Stimulated activated naive CD8-positive, alpha-beta T cell treated with anti-CD3 and anti-CD28 coated beads, Interleukin-15, amount 100 ng/mL, for 72 hours (primary cell): ENCODE measurements at places on chromosomes 5 and 9.

DNA sequence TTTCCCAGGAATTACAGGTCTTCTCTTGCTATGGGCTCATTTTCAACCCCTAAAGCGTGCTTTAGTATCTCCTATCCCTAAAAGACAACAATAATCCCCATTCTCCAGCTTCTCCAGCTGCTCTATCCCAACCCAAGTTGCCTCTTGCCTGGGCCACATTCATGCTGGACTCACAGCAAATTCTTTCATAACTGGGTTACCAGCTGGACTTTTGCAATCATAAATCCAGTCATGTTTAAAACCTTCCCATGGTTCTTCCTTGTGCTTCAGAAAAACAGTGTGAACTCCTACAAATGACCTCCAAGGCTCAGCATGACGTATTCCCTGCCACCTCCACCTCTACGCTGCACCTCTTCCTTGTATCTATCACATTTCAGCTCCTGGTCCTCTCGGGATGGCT lies 346.9 kb downstream of the GADD45G start:
- DNase-seq: no peak

GRCh38 chr5:178781936-178782335 lies 51.5 kb upstream of the ZNF354A start:
- DNase-seq: no peak

- no peak for DNase-seq
Observed at GRCh38 chr5:112258571-112258970, 160.5 kb downstream of the EPB41L4A start.

- DNase-seq: no peak
Observed at GRCh38 chr5:169511708-169512107, 71.9 kb upstream of the SPDL1 start.

GRCh38 chr5:40383749-40384651 lies 295.7 kb upstream of the PTGER4 start:
- peak; percentile 55 for DNase-seq

DNA sequence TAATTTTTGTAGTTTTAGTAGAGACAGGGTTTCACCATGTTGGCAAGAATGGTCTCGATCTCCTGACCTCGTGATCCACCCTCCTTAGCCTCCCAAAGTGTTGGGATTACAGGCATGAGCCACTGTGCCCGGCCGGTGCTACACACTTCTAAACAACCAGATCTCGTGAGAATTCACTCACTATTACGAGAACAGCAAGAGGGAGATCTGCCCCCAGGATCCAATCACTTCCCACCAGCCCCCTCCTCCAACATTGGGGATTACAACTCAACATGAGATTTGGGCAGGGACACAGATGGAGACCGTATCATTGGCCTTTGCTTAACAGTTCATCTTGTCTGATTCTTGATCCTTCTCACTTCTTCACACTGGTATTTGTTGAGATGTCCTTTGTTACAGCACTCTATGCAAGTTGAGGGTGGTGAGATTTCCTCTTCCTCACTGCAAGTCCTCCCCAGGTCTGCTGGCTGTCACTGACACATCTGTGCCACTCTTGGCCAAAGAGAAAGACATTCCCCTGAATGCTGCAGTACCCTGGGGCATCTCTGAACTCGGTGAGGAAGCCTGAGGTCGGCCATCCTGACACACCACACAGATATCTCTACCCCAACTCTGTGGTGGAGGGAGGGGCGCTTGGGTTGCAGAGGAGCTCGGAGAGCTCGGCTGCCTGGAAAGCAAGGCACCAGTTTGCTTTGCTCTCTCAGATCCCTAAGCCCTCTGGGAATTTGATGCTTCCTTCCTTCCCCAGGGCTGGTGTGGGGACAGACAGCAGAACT lies 4.2 kb upstream of the SUB1 start:
- no peak for DNase-seq

DNA sequence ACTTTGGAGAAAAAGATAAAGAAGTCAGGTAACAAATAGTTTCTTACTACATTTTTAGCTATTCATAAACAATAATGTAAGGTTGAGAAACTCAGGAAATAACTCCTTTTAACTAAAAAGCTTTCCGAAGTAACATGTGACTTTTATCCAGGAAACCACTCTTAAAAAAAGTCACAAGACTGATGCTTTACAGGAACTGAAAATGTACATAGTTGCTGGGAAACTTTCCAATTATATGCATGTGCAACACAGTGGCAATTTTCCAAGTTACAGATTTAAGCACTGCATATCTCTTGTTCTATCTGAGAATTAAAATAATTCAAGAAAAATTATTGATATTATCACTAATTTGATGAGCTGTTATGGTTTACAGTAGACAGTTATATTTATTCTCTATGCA lies 105.2 kb downstream of the CDH10 start:
- no peak for DNase-seq

- no peak for DNase-seq
Observed at GRCh38 chr9:8134635-8135034, 335.1 kb upstream of the DMAC1 start.

DNA sequence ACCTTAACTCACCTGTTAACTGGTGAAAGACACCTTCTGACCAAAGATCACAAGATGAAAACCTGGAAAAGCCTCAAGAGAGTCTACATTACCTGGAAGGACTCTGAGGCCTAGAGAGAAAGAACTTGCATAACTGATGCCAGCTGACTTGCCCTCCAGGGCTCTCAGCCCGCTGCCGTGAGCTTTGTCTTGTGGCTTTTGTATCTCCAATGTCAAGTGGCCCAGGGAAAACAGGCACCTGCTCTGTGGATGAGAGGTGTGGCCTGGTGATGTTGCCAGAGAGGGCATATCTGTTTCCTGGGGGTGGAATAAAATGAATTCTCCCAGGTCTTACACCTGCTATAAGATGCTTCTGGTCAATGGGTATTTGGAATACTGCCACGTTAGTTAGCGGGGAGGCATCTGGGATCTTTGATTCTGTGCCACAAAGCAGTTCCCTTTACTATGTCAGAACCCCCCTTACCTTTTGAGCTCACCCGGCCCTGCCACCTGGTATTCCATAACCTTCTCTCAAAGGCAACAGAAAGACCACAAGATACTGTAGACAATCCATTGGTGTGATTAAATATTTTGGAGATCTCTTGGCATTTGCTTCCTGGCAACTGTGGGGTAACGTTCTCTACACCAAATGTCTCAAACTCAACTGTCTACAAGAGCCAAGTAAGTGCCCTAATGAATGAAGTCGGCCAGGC lies 54.9 kb upstream of the N4BP3 start:
- DNase-seq: no peak
